ENCODE measurements at places on chromosomes 16 and 17.

DNA sequence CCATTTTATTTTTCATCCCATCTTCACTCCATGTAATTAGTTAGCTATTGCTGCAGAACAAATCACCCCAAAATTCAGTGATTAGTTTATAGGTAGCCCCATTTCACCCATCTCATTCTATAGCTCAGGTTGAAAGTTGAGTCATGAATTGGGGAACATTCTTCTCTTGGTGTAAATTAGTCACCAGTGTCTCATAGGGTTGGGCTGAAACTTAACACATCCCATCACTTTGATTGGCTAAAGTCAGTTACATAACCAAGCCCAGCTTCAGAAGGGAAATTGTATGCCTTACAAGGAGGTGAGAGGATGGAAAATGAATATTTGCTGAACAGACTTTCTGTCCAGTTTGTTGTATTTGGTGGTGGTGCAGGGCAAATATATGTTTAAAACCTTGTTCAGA, 477.5 kb downstream of the WWOX start:
- DNase-seq, result no peak

- DNase-seq, result no peak
These were observed 28.1 kb downstream of the GLG1 start for GRCh38 chr16:74578838-74579237.

DNA sequence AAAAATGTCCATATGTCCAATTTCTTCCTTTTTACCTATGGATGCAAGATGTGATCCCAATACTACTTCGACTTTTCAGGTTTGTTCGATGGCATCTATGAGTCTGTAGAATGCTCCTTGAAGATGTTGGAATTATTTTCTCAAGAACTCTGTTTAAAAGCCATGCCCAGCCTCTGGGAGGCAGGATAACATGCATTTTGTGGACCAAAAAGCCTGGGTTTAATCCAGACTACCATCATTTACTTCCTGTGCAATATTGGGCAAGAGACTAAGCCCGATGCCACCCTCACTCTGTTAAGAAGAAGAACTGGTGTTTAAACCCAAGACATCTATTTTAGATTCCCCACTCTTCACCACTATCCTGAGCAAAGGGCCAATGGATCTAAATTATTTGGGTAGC, 42.8 kb upstream of the SALL1 start:
- no peak for DNase-seq

DNA sequence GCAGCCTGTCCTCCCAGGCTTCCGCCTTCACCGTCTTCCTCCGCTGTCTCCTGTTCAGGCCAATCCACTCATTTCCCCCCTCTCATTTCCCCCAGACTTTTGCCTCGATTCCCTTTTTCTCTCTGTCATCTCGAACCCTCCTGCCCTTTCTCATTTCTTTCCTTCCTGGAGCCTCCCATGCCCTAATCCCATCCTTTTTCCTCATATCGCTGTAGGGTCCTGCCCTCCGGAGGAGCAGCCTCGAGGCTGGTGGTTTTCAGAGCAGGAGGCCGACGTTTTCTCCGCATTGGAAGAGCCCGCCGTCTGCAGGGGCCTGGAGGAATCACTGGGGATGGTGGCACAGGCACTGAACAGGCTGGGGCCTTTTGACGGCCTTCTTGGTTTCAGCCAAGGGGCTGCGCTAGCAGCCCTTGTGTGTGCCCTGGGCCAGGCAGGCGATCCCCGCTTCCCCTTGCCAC, 597 bp downstream of the OVCA2 start:
- DNase-seq, result peak; percentile 43

GRCh38 chr16:59634004-59634579, 900.0 kb upstream of the GOT2 start:
- no peak for DNase-seq

GRCh38 chr17:72560303-72561247, 439.8 kb downstream of the SOX9 start:
- DNase-seq, result no peak

- no peak for DNase-seq
These were observed 72.2 kb upstream of the BRD7 start for GRCh38 chr16:50440991-50441390.

DNA sequence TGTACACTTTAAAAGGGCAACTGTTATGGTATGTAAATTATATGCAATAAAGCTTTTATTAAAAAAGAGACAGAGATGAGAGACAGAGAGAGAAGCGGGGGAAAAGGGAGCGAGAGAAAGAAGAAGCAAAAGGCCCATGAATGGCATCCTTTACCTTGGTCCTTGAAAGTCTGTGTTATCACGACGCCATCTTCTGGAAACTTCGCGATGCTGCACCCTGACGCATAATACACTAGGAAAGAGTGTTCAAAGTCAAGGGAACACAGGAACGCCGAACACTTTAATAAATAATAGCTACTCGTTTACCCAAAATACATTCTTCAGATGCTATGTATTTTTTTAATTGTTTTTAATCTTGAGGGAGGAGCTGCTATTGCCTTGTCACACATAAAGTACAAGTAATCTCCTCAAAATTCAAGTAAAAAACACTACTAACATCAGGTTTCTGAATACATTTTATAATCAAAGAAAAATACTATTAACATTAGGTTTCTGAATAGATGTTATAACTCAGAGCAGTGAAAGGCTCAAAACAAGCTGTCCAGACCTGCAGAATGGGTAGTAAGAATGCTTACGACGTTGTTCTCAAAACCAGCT, 23.0 kb upstream of the SLC38A8 start:
- peak; percentile 54 for DNase-seq

- peak; percentile 70 for DNase-seq
These were observed 5.1 kb downstream of the SNAI3 start for GRCh38 chr16:88681084-88681680.

- DNase-seq, result no peak
These were observed 266.7 kb downstream of the ENGASE start for GRCh38 chr17:79341222-79341780.

- DNase-seq, result no peak
These were observed 7.4 kb downstream of the ARRB2 start for GRCh38 chr17:4717791-4718190.

Measured in natural killer cell (primary cell).